ENCODE measurements at places on chromosomes 16 and 17.

DNA sequence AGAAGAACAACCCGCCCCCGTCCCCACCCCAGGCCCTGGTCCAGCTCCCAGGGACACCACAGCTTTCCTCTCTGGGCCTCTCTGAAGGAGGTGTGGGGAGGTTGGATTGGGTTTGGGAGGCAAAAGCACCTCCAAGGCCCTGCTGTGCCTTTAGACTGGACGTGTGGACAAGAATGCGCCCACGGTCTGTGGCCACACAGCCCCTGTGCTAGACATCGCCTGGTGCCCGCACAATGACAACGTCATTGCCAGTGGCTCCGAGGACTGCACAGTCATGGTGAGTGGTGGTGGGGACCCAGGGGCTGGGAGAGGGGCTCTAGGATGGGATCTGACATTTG is 3.0 kb downstream of the CORO1A start:
- DNase-seq = no peak

- no peak for DNase-seq
Observed at GRCh38 chr16:89004209-89004831, 27.3 kb upstream of the CBFA2T3 start.

DNA sequence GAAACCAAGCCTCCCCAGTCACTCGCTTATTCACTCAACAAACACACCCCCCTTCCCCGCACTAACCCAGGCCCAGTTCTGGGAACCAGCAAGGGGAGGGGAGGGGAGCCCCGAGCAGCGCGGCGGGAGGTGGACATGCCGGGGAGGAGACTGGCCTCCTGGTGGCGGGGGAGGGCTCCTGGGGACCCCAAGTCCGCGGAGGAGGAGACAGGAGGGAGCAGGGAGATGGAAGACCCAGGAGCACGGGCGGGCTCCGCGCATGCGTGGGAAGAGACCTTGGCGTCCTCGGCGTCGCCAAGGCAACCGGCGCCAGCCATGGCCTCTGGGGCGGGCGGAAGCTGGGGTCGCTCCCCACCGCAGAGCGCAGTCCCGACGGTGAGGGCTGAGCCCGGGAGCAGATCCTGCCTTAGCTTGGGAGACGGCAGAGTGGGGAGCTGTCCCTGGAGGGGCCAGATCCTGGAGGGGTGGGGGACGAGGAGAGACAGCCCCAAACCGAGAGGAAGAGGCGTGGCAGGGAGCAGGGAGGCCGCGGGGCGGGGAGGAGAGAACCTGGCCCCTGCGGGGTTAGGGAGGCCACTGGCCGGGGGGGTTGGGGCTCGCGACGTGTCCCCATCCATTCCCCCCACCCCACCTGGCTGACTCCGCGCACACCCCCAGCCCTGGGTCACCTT is at the start of gene PRR29:
Gene PRR29 (plus strand): TSS at position 302 of the 671 bp plus-strand sequence. CDS start 14 bp downstream, at position 316.
- peak; percentile 80 for DNase-seq

DNA sequence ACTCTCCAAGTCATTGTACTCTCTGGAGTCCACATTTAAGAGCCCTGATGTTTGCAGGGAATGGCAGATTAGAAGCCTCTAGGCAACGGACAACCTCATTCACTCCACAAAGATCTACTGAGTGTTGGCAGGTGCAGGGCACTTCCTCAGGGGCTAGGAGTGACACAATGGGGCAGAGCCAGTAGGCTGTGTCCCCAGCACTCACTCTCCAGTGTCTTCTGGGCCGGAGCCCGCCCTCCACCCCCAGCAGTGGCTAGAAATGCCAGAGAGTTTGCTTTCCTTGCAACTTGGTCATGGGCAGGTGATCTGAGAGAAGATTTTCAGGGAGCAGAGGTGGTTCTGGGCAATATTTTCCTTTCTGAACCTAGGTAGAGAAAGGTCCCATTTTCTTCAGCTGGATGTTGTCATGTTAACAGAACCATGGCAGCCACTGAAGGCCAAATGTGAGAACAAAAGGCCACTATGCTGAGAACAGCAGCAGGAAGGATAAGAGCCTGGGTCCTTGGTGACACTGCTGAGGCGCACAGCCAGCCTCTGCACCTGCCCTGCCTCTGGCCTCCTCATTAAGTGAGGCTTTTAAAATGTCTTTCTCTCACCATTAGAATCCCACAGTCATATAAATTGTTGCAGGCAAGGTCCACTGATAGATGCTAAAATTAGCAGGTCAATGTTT is 96.2 kb downstream of the USP31 start:
- no peak for DNase-seq

DNA sequence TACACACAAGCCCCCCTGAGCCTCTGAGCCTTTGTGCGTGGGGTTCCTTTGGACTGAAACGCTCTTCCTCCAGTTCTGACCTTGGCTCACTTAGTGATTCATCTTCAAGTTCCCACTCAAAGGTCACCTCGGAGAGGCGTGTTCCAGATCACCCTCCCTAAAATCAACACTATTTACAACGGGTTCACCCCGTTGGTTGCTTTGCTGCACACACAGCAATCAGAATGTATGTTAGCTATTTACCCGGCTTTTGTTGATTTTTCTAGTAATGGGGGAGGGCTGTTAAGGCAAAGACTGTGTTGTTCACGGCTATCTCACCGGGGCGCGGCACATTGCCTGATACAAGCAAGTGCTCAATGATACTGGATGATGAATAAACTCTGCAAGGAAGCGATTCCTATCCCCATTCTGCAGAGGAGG is 977 bp downstream of the NAGPA start:
- no peak for DNase-seq

- DNase-seq = no peak
Observed at GRCh38 chr17:56902348-56902747, 11.5 kb downstream of the TRIM25 start.

DNA sequence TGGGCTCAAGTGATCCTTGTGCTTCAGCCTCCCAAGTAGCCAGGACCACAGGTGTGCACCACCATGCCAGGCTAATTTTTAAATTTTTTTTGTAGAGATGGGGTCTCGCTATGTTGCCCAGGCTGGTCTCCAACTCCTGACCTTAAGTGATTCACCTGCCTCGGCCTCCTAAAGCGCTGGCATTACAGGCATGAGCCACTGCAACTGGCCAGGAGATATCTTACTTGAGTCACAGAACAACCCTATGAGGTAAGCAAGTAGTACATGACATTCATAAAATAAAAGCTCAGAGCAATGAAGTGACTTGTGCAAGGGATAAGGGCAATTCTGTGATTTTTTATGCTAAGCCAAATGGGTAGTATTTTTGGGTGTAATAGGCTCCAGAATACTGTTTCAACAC is 57.3 kb downstream of the CDC27 start:
- no peak for DNase-seq

DNA sequence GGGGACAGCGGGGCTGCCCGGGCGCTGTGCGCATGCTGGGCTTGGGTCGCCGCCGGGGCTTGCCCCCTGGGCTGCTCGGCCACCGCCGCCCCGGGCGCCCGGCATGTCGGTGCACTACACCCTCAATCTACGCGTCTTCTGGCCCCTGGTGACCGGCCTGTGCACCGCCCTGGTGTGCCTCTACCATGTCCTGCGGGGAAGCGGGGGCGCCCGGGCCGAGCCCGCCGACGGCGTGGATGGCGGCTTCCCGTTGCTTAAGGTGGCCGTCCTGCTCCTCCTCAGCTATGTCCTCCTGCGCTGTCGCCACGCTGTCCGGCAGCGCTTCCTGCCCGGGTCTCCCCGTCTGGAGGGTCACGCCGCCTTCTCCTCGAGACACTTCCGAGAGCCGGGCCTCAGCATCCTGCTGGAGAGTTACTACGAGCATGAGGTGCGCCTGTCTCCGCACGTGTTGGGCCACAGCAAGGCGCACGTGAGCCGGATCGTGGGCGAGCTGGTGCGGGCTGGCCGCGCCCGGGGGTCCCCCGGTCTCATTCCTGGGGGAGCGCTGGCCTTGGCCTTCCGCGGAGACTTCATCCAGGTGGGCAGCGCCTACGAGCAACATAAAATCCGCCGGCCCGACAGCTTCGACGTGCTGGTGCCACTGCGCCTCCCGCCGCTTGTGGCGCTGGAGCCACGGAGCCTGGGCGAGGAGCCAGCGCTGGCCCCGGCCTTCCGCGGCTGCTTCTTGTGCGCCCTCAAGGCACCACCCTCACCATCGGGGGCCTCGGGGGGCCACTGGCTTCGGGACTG is 789 bp downstream of the ITPRIPL2 start:
- peak; percentile 27 for DNase-seq

- no peak for DNase-seq
Observed at GRCh38 chr16:11126399-11127054, 129.5 kb downstream of the SOCS1 start.

- no peak for DNase-seq
Observed at GRCh38 chr16:31328322-31329052, 26.5 kb upstream of the ITGAX start.

GRCh38 chr16:77430787-77431585 is 3.8 kb downstream of the ADAMTS18 start:
- DNase-seq = no peak

- no peak for DNase-seq
Observed at GRCh38 chr16:82524976-82525375, 101.8 kb upstream of the CDH13 start.

- DNase-seq = no peak
Observed at GRCh38 chr17:33370401-33370800, 77.3 kb upstream of the ASIC2 start.

- DNase-seq = no peak
Observed at GRCh38 chr17:78766743-78767294, 15.3 kb downstream of the CYTH1 start.

- no peak for DNase-seq
Observed at GRCh38 chr16:89491974-89492687, 1.8 kb upstream of the ANKRD11 start.

GRCh38 chr16:3085868-3086595 is 13.1 kb downstream of the ZSCAN10 start:
- no peak for DNase-seq

GRCh38 chr16:84477661-84478060 is 26.8 kb downstream of the MEAK7 start:
- no peak for DNase-seq

DNA sequence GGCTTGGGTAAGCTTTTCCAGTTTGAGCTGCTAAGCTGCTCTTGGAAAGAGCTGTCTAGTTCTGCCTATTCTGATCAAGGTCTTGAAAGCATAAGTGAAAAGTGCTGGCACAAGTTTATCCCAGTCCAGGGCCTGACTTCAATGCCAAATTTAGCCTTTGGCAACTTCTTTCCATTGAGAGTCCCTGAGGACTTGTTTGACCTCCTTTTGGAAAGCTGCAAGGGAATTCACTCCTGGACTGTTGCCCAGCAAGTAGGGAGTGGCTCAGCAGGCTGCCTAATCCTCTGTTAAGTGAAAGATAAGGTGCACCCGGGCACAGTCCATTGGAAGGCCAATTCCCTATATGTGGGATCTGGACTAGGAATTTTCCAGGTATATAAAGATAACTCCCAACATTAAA is 16.0 kb upstream of the TANC2 start:
- no peak for DNase-seq

- no peak for DNase-seq
Observed at GRCh38 chr16:10756574-10756973, 12.9 kb downstream of the NUBP1 start.

- DNase-seq = no peak
Observed at GRCh38 chr17:3015890-3016289, 47.5 kb downstream of the OR1D5 start.

DNA sequence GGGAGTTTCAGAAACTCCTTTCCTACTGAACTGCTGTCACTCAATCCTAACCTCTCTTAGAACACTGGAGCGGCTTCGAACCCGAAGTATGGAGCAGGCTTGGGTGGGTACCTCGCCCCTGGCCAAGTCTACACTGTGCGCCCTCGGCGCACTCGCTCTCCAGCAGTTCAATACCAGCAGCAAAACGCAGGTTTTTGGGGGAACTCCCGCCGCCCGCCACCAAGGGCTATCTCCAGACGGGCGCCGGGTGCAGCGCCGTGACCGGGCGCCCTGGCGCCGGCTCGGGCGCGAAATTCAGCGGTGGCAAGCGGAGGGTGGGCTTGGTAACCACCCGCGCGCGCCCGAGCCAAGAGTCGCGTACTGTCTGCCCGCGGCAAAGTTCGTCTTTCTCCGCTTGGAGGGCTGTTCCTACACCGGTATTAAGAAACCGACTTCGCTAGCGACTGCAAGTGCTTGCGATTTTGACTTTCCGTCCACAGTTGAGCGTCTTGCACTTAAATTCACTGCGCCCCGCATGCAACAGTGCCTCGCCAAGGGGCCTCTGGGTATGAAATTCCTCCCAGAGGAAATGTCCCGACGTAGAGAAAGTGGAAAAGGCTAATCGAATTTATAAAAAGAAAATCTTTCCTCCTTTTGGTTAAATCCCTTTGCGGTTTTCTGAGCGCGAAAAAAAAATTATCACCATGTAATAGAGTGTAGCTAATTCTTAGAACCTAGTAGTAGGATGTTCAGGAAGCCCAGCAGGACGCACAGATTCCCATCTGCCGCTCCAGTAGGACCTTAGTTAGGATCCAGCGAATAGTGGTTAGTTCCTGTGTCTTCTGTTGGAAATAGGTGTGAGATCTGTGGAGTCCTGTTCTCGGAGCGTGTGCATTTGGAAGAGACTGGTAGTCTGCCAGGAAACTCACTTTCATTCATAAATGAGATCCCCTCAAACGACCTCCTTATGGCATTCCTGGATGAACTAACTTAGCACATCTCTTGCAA is 5.0 kb upstream of the SALL1 start:
- no peak for DNase-seq

GRCh38 chr16:5015351-5015750 is 18.4 kb downstream of the NAGPA start:
- no peak for DNase-seq

DNA sequence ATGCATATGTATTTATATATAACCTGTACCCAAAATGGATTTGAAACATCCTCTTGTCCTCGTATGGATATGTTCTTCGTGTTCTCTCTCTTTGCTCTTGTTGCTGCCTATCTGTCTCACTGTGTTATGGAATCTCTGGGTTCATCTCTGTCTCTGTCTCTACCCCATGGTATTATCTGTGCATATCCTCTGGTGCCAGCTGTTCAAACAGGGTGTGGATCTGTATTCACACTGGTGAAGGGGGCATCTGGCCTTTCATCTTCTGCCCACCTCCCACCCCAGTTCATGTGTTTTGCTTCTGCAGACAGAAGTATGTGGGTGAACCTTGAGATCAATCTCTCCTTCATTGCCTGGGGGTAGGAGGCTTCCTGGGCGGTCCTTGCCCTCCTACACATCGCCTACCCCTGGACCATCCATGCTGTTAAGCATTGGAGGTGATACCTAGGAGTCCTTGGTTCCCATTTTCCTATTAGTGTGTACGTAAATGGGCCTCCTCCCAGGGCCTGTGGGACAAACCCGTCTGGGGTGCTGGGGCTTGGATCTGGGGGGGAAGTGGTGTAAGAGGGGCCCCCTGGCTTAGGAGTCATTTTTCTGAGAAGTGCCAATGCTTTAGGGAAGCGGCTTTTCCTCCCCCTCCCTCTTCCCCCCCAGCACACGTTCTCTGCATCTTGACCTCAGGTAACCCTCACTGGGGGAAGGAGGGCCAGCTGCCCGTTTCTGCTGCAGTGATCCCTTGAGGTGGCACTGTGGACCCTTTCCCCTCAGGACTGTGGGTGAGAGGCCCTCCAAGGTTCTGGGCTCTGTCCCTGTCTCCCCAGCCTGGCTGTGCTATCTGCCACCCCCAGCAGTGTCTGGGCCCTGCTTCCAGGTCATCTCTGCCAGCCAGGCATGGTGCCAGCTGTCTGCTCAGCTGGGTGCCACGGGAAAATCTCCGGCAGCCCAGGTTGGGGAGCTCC is 21.1 kb downstream of the RARA start:
- DNase-seq = peak; percentile 49
